Placental pericyte (primary cell): ENCODE measurements at places on chromosomes 5 and 9. TPM values are rescaled to one million over a fixed set of nuclear protein-coding genes. Genes with fewer than 3 reads are reported as not detected.

Gene GARIN3
- total RNA-seq = not detected in 2 replicates

Gene ADCY2
- not detected in 2 replicates for total RNA-seq

Gene ARL14EPL
- not detected in 2 replicates for total RNA-seq

Gene DNAJB5
- total RNA-seq = 11.6 and 22.3 TPM in 2 replicates

Gene IL5
- total RNA-seq = not detected in 2 replicates

Gene SCGB3A2
- total RNA-seq = not detected in 2 replicates

Gene SPAAR
- total RNA-seq = not detected in 2 replicates

Gene TAS2R1
- total RNA-seq = 0.29 TPM in 1 of 2 replicates, not detected in the other

Gene CNTLN
- 9.8 and 11.2 TPM in 2 replicates for total RNA-seq

Gene C9orf50
- total RNA-seq = not detected in 2 replicates

Gene LCN9
- total RNA-seq = not detected in 2 replicates

Gene ARSI
- total RNA-seq = 28.2 and 54.7 TPM in 2 replicates

Gene FOXD4L5
- total RNA-seq = 0.14 TPM in 1 of 2 replicates, not detected in the other

Gene TUSC1
- total RNA-seq = 0.44 and 11.3 TPM in 2 replicates

Gene CRB2
- total RNA-seq = under 0.01 and 9.0 TPM in 2 replicates

Gene IL13
- not detected in 2 replicates for total RNA-seq

Gene GABRA6
- 0.29 TPM in 1 of 2 replicates, not detected in the other for total RNA-seq

Gene HRCT1
- total RNA-seq = 0.43 TPM in 1 of 2 replicates, not detected in the other
